ENCODE measurements at places on chromosomes 1 and 21.

- DNase-seq: no peak
Observed at GRCh38 chr1:116310180-116310579, 62.9 kb upstream of the ATP1A1 start.

GRCh38 chr1:223611936-223612335 is 53.6 kb downstream of the CAPN8 start:
- no peak for DNase-seq

DNA sequence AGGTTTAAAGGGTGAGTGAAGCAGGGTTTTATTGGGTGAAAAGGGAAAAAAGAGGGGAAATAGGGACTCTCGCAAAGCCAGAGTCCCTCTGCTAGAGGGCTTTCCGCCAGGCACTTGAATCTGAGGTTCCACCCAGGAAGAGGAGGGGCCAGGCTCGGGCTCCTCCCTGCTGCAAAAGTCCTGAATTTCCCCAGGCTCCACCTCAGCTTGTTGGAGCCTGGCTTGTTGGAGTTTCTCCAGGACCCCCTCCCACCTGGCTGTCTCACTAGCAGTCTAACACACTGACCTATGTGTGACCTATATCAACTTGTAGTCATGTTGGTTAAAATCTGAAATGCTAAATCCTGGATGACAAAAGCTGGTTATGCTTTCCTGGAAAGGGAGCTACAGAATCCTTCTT is 25.5 kb downstream of the GBP2 start:
- no peak for DNase-seq

DNA sequence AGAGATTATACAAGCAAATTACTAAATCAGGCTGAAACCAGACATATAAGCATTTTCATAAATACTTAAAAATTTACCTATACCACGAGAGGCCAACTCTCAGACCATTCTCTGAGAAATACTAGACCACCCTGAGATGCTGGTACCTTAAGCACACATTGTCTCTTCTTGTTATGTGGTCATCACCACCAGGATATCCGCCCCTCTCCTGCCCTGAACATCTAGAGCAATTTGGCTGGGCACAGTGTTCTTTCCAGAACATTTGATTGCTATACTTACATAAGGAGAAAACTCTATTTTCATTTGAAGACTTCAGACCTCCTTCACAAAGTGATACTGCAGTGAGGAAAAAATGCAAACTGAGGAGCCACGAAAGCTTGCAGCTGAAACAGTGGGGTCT is 36.2 kb upstream of the DUSP10 start:
- no peak for DNase-seq

GRCh38 chr1:200034262-200034557 is 6.7 kb downstream of the NR5A2 start:
- DNase-seq: no peak

DNA sequence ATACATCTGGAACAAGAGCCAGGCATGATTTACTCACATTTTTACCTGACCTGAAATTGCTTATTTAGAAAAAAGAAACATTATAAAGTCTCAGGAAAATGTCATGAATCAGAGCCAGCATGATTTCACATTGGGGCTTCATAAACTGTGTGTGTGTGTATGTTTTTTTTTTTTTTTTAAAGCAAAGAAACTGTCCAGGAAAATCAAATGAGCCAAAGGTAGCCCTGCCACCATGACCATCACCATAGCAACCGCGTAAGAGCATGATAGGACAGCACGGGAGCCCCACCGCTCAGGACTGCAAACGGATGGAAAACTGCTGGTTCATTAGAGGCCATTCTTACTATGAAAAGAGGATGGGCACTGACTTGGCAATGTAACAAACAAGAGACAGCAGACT is 139.2 kb downstream of the NTMT2 start:
- no peak for DNase-seq

- no peak for DNase-seq
Observed at GRCh38 chr1:3053986-3054385, 15.0 kb upstream of the PRDM16 start.

- no peak for DNase-seq
Observed at GRCh38 chr1:48205522-48205921, 17.0 kb upstream of the SLC5A9 start.

GRCh38 chr1:116075990-116076389 is 35.2 kb upstream of the MAB21L3 start:
- no peak for DNase-seq

- DNase-seq: no peak
Observed at GRCh38 chr1:92933459-92933858, 27.8 kb downstream of the DIPK1A start.

DNA sequence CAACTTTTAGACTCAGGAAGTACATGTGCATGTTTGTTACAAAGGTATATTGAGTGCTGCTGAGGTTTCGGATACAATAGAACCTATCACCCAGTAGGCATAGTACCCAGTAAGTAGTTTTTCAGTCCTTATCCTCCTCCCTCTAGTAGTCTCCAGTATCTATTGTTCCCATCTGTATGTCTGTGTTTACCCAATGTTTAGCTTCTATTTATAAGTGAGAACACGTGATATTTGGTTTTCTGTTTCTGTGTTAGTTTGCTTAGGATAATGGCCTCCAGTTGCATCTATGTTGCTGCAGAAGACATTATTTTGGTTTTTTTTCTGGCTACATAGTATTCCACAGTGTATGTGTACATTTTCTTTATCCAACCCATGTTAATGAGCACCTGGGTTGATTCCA is 47.2 kb upstream of the TSNAX start:
- DNase-seq: no peak

GRCh38 chr1:237861944-237862343 is 28.8 kb downstream of the ZP4 start:
- DNase-seq: no peak

DNA sequence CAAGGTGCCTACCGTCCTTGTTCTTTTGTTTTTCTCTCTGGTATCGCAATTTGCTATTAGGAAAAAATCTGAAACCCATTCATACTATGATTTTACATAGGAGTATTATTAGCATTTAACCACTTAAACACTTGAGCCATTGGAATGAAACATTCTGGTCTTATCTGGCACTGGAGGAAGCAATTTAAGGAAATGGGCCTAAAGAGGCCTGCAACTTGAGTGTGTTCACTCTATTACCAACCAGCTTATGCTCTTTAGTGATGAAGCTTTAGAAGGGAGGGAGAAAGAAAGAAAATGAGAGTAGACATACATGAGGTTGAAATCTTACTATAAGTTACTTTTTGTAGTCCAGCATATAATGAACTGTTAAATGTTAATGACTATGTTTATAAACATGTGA is 5.7 kb downstream of the GJA5 start:
- DNase-seq: no peak

- no peak for DNase-seq
Observed at GRCh38 chr1:154931940-154932487, 4.5 kb downstream of the PMVK start.

Measured in stimulated activated CD4-positive, alpha-beta T cell treated with anti-CD3 and anti-CD28 coated beads, TNF-alpha, amount 100 ng/mL, for 1 hour (primary cell).